Trophoblast cell (in vitro differentiated cells and primary cell): ENCODE measurements at places on chromosomes 16 and 17.

GRCh38 chr16:50195756-50196155 is 42.6 kb downstream of the TENT4B start:
- no peak overlapping the region for H3K4me3 ChIP-seq
- no peaks in the 10 kb centered on the region for H3K4me1 ChIP-seq
- no peak for DNase-seq
- H3K27ac ChIP-seq: no peak overlapping the region

GRCh38 chr17:82502207-82502606 is 17.3 kb upstream of the FOXK2 start:
- no peak overlapping the region for H3K27ac ChIP-seq
- H3K4me1 ChIP-seq: no peaks in the 10 kb centered on the region
- no peak for DNase-seq
- no peak overlapping the region for H3K4me3 ChIP-seq
- no peaks in the 10 kb centered on the region for H3K36me3 ChIP-seq
- no peaks in the 10 kb centered on the region for H3K27me3 ChIP-seq

- H3K27me3 ChIP-seq: no peaks in the 10 kb centered on the region
- peaks cover 24% of the 10 kb centered on the region for H3K4me1 ChIP-seq
- H3K4me3 ChIP-seq: no peak overlapping the region
- no peaks in the 10 kb centered on the region for H3K36me3 ChIP-seq
Measured at GRCh38 chr17:77254951-77255825, 114.4 kb downstream of the SEC14L1 start.

DNA sequence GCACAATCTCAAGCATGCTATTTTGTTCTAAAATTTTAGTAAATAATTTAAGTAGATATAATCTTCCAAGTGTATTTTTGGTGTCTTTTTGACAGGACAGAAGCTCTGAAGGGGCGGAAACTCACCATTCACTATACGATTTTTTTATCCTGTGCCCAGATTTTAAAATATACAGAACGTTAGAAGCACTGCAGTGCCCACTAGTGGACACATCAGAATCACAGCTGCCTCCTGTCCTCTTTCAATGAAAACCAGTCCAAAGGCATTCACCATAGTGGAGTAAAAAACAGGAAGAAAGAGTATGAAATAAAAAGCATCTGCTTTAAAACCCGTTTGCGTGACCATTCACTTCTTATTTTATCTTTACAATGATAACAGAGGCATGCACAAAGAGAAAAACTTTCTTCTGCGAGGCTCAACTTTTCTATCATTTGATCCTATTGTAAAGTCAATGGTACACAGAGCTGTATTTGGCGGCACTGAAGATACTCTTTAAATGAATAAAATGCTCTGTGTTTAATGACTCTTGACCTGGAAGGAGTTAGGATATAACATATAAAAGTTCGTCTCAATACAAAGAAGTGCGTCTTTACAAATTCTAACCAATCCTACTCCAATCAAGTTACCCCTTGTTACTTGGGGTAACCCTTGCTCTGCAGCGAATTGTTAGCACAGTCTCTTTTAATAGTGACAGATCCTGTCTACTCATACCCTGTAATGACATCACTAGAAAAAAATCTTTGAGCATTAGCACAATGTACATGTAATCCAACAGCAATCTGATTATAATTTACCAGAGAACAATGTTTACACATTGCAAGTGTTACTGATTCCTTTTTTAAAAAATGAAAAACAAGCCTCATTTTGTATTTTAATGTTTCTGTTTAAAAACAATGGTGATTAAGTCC is 339.8 kb upstream of the PSMD7 start:
- peak; percentile 54 for DNase-seq
- no peaks in the 10 kb centered on the region for H3K4me1 ChIP-seq
- H3K27ac ChIP-seq: no peak overlapping the region

GRCh38 chr17:18987230-18987610 is 17.3 kb downstream of the FAM83G start:
- no peaks in the 10 kb centered on the region for H3K27me3 ChIP-seq
- DNase-seq: no peak
- H3K36me3 ChIP-seq: peaks cover 60% of the 10 kb centered on the region
- peaks cover 13% of the 10 kb centered on the region for H3K4me1 ChIP-seq

DNA sequence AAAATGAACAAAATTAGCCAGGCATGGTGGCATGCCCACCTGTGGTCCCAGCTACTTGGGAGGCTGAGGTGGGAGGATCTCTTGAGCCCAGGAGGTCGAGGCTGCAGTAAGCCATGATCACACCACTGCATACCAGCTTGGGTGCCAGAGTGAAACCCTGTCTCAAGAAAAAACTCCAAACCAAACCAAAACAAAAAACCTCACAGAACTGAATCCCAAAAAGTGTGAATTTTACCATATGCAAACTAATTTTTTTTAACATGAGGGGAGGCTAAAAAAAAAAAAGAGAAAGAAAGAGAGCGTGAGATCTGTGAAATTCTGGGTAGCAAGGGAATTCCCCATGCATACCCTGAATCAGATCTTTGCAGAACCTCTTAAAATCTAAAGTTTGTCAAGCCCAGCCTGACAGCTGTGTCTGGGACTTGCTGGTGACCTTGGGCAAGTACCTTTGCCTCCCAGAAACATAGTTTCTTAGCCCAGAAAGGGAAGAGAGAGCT is 17.1 kb upstream of the CDH1 start:
- H3K4me1 ChIP-seq: no peaks in the 10 kb centered on the region
- no peak for DNase-seq
- H3K27ac ChIP-seq: no peak overlapping the region
- no peaks in the 10 kb centered on the region for H3K36me3 ChIP-seq
- no peak overlapping the region for H3K4me3 ChIP-seq

DNA sequence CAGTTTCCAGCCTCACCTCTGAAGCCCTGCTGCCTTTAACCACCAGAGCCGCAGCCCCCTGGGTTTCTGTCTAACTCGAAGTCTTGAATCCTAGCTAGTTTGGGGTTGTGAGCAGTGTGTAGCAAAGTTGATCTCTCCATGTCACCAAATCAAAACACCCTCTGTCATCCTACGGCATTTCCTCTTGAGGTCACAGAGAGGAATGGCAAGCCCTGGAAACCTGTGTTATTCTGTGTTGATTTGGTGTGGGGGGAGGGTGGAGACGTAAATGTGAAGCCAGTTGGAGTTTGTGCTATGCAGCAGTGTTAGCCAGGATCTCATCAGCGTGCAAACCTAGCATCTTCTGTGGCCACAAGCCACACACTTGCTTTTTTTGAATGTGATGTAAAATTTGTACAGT is 5.1 kb upstream of the LGALS9 start:
- no peak overlapping the region for H3K4me3 ChIP-seq
- no peak overlapping the region for H3K27ac ChIP-seq
- no peak for DNase-seq
- H3K4me1 ChIP-seq: no peaks in the 10 kb centered on the region
- H3K36me3 ChIP-seq: peaks cover 48% of the 10 kb centered on the region
- H3K27me3 ChIP-seq: no peaks in the 10 kb centered on the region

DNA sequence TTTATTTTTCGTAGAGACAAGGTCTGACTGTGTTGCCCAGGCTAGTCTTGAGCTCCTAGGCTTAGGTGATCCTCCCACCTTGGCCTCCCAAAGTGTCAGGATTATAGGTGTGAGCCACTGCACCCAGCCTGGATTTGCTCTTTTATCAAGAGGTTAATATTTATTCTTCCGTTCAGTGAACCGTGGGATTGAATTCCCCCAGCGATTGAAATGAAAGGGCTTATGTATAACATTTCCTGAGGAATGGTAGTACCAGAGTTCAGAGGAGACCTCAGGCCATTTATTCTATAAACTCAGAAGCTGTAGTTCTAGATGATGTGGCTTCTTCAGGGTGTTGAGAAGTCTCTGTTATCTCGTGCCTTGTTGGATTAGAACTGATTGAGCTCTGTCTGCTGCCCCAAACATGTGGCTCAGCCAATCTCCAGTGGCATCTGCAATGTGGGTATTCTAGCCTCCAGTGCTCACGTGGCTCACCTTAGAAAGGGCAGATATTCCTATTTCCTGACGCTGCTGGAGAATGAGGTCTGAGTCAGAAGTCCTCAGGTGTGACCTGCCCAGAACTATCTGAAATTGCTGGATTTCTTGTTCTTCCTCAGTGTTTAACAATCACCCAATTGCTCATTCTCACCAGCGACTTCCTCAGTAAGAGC is 22.5 kb downstream of the HMOX2 start:
- H3K4me3 ChIP-seq: no peak overlapping the region
- peaks cover 10% of the 10 kb centered on the region for H3K4me1 ChIP-seq
- H3K27me3 ChIP-seq: no peaks in the 10 kb centered on the region
- peak; percentile 92 for DNase-seq
- H3K36me3 ChIP-seq: no peaks in the 10 kb centered on the region
